Stimulated activated CD8-positive, alpha-beta memory T cell treated with anti-CD3 and anti-CD28 coated beads, Interleukin-4, amount 100 ng/mL, for 48 hours (primary cell): ENCODE measurements at places on chromosomes 11 and 22.

- DNase-seq, result no peak
Measured at GRCh38 chr11:112320668-112321067, 60.0 kb upstream of the PLET1 start.

GRCh38 chr11:57458410-57459163, 1.7 kb upstream of the RTN4RL2 start:
- peak; percentile 81 for DNase-seq

GRCh38 chr11:15810082-15810481, 546.3 kb downstream of the SOX6 start:
- DNase-seq, result no peak

DNA sequence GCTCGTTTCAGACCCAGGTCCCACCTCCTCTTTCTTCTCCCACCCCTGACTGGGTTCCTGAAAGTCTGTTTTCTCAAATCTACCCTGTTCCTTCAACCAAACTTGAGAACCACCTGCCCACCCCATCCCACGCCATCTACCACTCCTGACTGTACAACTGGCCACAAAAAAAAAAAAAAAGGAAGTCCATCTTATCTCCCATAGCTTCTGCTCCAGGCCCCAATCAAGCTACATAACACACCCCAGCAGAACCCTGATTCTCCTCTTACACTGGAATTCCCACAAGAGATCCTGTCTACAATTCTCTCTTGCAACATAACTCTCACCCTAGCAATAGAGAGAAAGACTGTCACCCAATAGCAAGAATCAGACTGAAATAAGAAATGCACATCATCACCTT, 39.2 kb upstream of the CHST1 start:
- DNase-seq, result no peak

- no peak for DNase-seq
Measured at GRCh38 chr11:117524468-117525183, 197.0 kb downstream of the CEP164 start.

- no peak for DNase-seq
Measured at GRCh38 chr11:134622458-134622857, 210.4 kb upstream of the B3GAT1 start.

- DNase-seq, result peak; percentile 79
Measured at GRCh38 chr22:50276143-50276542, 6.0 kb upstream of the MAPK11 start.

GRCh38 chr11:67138922-67139321, 19.9 kb downstream of the KDM2A start:
- no peak for DNase-seq

DNA sequence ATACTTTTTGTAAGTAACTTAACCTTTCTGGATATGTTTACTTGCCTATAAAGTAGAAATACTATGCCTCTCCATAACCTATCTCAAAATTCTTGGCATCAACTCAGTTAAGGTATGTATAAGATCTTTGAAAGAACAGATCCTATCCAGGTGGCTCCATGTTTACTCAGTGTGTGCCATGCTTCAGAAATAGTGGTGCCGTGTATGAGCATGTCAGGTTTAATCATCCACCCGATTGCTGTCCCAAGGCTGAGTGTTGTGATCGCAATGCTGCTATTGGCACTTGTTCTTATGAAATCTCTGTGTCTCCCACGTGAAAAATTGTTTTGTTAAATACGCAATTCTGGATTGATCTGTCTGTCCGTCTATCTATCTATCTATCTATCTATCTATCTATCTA, 85.9 kb upstream of the SNX19 start:
- no peak for DNase-seq

DNA sequence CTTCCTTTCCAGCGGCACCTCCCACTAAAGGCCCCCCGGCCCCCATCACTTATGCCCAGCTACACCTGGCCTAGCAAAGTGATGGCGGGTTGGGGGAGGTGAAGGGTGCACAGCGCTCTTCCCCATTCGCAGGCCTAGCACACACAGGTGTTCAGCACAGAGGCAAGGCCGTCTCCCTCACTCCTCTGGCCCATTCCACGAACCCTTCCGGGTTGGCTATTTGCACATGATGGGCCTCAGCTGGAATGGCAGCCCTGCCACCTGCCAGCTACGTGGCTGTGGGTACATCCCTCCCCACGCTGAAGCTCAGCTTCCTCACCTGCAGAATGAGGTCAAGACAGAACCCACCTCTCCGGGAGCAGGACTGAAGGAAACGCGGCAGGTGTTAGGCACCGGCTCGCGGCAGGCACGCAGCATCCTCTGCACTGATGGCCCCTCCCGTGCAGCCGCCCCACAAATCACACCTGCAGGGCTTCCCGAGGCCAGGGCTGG, 4.8 kb downstream of the KIAA0930 start:
- no peak for DNase-seq

- DNase-seq, result no peak
Measured at GRCh38 chr11:5923794-5924193, 18.3 kb upstream of the OR56A3 start.

DNA sequence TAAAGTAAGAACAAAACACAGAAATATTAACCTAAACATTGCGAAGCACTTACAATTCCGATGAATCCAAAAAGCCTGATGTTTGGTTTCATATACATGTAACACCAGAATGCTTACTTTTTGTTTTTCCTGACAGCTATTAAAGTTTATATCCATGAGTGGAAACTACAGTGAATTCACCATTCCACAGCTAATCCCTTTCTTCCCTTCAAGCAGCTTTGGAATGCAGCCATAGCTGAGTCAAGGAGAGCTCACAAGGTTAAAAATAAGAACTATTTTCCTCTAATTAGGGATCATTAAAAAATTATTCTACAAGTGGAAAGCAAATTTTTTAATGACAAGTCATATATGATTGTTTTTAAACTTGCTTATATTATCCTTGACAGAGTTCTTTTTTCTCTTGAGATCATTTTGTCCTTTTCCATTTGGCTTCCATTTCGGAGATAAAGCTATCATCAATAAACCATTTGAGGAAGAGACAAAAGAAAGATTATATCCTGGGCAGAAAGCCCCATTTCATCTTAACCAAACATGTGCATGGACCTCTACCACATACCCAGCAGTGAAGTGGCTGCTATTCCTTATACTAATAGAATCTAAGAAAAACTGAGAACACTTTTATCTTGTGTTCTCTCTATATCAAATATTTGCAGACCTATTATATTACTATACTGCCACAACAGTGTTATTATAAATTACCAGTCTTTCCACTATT, 19.7 kb upstream of the FIBIN start:
- no peak for DNase-seq

DNA sequence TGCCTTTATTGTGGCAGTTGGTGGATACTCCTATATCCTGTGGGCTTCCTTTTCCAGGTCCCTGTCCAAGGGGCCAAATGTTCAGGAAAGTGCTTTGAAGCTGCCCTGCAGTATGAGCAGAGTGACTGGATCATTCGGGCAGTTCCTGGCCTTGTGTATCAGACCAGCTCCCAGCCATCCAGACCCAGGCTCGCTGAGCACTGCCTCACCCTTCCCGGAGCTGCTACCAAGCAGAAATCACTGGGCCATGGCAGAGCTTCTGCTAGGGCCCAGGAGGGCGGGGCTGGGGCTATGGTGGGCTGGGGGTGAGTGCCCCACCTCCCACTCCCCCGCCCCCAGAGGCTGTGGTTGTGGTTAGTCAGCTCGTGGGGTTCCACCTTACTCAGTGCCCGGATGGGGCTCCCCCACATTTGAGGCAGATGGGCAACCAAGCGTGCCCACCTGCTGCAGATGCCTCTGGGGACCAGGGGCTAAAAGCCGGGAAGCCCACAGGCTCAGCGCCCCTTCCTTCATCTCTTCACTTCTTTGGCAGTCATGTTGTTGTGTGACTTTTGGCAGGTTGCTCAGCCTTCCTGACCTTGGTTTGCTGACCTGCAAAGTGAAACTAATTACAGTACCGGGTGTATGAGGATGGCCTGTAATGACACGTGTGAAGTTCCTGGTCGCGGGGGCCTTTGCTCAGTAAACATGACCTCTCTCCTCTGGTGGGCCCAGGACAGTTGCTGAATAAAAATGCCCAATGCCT, 2.1 kb upstream of the LRRC32 start:
- DNase-seq, result peak; percentile 71
